ENCODE measurements at places on chromosomes 12 and 14.

- peak; percentile 70 for DNase-seq
Observed at GRCh38 chr12:39990122-39991101, 115.5 kb downstream of the SLC2A13 start.

DNA sequence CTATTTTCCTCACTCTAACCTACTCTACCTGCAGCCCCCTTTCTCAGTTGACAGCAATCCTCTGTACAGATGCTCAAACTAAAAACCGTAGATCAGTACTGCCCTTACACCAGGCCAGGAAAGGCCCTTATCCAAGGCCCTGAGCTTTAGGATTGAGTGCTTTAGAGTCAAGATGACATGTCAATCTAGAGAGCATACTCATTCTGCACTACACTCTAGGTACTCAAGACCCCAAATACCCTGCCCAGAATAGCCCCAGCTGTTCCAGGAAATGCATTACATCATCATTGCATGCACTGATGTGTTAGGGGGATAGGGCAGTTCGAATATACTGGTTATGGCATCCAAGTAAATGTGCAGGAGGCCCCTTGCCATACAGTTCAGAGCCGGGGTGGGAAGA lies 3.5 kb upstream of the PHLDA1 start:
- no peak for DNase-seq

DNA sequence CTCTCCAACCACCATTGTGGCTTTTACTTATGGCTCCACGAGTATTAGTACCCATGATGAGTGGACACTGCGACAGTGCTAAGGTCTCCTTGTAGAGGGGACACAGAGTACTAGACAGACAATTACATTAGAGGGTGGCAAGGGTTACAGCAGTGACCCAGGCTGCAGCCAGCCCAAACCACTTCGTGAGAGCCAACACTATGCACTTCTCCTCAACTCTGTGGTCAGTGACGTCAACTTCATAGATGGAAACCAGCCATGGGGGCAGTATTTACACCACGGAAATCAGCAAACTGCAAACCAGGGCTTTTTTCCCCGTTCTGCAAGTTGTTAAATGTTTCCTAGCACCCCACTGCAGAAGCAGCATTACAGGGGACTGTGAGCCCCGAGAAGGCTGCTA lies 61.6 kb upstream of the ZFP36L1 start:
- DNase-seq: no peak

DNA sequence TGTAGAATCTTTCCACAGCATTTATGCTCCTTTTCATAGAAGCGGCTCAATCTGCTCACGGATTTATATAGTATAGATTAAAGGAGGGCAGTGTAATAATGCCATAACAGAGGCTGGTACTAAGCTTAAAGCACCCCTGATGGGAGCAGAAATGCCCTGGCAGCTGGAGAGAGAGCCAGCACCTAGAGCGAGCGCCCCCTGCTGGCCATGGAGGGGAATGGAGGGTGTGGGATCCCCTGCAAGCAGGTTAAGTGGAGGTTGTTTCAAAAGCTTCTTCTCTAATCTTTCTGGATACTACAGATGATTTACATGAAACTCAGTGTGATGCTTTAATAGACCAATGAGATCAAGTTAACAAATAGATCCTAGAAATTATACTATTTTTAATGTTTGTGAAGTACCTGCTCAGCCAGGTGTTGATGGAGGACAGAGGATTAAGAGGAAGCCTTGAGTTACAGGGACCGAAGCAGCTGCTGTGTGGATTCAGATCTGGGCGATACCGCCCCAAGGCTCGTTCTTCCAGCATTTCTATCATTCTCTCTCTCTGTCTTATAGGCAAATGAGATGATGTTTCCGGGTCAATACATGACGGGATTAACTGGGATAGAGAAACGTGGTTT lies 1519.3 kb upstream of the TMEM132C start:
- no peak for DNase-seq

- DNase-seq: no peak
Observed at GRCh38 chr12:32266756-32267155, 132.6 kb upstream of the FGD4 start.

DNA sequence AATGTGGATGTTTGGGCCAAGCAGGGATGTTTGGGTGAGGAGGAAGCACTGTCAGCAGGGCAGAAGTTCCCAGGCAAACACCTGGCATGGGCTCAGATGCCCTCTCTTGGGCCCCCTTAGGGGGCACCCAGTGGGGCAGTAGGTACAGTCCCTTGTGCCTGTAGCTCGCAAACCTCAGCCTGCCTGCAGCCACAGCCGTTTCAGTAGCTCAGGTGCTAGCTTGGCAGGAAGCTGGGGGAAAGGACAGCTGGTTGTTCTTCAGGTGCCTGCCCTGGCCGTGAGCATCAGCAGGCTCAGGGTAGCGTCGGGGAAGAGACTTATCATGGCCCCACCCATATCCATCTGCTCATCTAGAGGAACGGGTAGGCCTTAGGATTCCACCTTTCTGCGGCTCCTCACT lies 67.5 kb downstream of the B4GALNT3 start:
- DNase-seq: no peak

DNA sequence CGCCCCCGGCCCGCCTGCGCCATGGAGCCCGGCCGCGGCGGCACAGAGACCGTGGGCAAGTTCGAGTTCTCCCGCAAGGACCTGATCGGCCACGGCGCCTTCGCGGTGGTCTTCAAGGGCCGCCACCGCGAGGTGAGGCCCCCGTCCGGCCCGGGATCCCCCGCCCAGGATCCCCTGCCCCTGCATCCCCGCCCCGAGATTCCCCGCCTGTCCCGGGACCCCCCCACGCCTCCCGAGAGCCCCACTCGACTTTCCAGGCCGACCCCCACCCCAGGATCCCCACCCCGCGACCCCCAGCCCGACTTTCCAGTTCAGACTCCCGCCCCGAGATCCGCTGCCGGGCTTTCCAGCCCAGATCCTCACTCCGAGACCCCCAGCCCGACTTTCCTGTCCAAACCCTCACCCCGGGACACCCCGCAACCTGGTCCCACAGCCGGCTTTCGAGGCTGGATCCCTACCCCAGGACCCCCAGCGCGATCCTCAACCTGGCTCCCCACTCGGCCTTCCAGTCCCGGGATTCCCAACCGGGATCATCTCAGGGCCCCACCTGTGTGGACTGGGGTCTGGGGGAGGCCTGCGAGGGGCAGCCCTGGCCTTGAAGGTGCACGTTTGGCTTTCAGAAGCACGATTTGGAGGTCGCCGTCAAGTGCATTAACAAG lies 688 bp downstream of the ULK1 start:
- peak; percentile 72 for DNase-seq

- DNase-seq: no peak
Observed at GRCh38 chr12:95763809-95764253, 26.7 kb downstream of the NTN4 start.

- DNase-seq: no peak
Observed at GRCh38 chr12:46470975-46471374, 98.4 kb upstream of the SLC38A2 start.

DNA sequence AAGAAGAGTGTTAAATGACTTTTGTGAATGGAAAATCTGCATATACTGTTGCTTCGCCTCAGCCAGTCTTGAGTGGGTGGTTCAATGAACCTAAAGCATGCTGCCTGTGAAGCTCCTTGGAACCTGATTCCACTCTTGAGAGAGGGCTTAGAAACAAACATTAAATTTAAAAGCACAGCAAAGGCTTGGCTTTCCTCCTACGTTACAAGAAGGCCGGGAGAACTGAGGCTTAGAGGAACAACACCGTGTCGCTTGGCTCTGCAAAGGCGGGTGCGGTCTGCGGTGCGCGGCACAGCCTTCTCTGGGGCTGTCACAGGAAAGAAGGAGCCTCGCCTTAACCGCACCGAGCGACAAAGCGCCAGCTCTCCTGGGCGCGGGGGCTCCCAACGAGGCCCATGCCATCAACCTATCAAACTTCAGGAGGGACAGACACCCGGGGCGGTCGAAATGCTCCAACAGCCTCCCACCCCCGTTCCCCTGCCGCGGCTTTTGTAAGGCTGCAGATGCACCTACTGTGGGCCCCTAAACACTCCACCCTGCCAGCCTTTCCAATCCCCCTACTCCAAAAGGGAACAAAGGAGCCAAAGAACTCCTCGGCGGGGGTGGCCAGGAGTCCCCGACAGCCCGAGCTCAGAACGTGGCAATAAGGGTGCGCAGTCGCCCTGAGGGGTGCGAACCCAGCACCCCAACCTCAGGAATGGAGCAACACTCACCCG lies 729 bp downstream of the OSBPL8 start:
- DNase-seq: peak; percentile 68

- no peak for DNase-seq
Observed at GRCh38 chr12:5456906-5457305, 25.0 kb downstream of the NTF3 start.

DNA sequence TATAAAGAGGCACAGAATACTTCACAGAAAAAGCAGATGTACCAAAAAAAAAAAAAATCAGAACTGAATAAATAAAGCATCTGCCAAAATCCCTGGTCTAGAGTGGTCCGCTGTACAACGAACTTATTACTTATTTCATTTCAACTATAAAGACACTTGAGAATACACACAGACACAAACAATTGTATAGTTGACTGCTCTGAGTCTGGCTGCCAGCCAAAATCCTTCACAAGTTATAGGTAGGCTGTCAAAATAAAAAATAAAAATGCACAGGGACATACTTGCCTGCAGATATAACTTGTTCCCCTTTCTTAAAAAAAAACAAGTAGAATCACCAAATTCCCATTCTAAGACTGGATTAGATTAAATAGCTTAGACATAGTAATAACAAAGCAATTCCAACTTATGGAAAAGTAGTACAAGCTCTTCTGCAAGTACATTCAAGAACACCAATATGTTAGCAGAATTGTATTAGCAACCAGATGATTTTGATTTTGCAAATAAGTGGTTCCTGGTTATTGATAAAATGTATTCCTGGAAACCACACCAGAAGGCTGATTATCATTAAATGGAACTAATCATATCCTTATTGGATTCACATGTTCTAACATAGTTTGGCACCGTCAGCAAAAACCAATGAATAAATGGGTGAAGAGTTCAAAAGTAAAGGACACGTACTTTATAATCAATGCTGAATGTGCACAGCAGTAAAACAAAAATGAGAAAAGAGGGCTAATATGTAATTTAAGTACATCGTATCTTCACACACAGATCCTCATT lies 248.5 kb downstream of the NELL2 start:
- DNase-seq: no peak

- no peak for DNase-seq
Observed at GRCh38 chr14:32426586-32427388, 97.7 kb downstream of the AKAP6 start.

DNA sequence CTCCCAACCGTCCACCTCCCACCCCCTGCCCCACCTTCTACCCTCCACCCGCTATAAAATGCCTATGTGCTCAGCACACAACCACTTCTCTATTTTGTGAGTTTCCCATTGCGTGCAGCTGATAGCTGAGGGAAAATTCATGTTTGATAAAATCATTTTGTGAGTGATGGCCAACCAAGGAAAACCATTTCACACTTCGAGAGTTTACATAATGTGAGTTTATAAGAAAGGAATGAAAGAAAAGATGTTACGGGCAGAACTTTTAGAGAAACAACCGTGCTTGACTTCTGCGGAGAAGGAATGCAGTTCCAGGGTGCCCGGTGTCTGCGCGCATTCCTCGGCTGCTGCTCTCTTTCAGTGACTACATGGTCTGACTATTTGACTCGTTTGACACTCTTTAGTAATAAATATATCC lies 140.9 kb downstream of the EFCAB11 start:
- DNase-seq: no peak
